ENCODE measurements at places on chromosomes 12 and 14.

- ATAC-seq = no peak
Observed at GRCh38 chr12:49539406-49540228, 787 bp downstream of the KCNH3 start.

GRCh38 chr12:31527083-31527482 is 63.9 kb downstream of the DENND5B start:
- no peak for ATAC-seq

DNA sequence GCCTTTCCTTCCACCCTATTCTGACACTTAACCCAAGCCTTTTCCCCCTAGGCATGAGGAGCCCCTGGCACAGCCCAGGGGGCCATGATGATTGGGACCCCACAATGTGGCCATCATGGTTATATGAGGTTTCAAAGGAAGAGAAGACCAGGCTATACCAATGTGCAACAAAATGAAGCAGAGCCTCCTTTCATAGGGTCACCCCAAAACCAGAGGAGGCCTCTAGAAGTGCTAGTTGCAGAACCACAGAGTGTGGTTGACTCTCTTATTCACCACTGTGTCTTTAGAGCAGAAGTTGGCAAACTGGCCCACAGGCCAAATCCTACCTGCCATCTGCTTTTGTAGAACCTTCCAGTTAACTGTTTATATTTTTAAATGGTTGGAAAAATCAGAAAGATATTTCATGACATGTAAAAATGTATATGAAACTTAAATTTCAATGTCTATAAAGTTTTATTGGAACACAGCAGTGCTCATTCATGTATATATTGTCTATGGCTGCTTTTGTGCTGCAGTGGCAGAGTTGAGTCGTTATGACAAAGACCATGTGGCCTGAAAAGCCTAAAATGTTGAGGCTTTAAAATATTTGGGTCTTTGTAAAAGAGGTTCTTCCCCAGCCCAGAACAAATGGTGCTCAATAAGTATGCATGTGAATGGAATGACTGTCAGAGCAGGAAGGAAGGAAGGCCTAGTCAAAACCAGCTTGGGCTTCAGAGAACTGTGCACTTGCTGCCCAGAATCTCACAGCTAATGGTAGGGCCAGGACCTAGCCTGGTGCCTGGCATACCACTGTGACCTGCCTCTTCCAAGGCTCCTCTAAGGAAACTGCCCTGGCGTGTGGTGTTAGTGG is 49.2 kb downstream of the SUSD6 start:
- peak; percentile 65 for ATAC-seq

DNA sequence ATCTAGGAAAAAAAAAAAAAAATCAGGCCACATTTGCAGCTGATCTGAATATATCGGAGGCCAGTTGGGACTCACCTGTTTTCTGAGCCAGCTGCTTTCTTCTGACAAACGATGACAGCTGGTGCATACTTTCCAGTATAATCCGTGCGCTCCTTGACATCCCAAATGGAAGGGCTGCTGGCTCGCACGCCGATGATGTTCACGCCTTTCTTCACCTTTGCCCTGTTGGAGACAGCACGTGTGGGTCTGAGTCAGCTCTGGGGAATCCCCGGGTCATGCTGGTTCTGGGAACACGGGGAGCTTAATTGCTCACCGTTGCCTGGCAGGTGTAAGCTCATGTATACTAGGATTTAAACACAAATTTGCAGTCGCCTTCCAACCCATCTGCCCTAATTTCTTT is 372.8 kb downstream of the TMEM132D start:
- no peak for ATAC-seq

DNA sequence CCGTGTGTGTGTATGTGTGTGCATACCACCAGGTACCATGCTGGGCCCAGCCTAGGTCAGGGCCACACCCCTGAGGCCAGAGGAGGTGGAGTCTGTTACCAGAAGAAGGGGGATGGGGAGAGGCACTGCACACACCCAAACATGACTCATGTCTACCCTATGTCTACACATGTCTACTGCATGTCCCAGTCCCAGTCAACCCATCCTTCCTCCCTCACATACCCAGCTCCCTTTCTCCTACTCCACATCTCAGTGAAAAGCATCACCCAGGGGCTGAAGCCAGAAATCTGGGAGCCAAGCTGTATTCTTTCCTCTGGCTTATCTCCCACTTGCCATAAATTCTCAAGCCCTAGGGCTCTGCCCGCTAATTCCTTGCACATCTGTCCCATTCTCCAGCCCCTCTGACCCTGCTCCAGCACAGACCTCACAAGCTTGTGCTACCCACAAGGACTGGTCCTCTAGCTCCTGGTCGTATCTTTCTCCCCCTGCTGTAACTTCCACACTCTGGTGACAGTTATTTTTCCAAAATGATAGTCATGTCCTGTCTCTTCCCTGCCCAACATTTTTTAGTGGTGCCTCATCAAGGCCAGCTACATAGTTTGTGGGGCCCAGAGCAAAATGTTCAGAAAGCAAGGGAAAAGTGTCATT is 18.0 kb upstream of the APPL2 start:
- ATAC-seq = peak; percentile 53

- no peak for ATAC-seq
Observed at GRCh38 chr14:50864946-50865345, 6.9 kb upstream of the ABHD12B start.

DNA sequence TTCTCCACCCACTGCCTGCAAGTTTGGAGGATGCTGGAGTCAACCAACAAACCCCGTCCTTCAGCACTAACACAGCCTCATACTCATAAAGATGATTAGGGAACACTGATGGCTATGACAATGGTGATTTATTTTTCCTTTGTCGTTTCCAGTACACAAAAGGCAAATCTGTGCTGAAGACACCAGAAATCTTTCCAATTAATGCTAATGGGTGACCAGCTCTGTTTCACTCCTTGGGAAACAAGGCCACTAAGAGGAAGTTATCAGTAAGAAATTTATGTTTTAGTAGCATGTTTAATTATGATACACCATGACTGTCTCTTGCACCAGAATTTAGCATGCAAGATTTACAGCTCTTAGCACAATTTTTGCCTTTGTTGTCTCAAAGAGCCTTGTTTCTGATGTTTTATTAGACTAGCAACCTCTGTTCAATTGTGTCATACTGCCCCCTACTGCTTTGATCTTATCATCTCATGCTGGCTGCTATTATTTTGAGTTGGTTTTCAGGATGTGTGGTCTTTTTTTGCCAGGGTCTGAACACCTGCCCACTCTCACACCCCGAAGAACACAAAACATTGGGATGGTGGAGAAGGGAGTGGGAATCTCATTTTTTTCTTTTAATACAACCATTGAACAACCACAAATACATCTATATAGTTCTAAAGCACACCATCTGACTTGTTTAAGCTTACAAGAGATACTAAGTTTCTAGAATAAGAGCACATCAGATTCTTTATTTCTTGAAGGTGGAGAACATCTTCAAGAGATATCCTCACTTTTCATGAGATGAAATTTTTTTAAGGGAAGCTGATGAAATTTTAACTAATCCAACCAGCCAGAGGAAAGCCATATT is 160.9 kb downstream of the SPTSSA start:
- ATAC-seq = peak; percentile 49

DNA sequence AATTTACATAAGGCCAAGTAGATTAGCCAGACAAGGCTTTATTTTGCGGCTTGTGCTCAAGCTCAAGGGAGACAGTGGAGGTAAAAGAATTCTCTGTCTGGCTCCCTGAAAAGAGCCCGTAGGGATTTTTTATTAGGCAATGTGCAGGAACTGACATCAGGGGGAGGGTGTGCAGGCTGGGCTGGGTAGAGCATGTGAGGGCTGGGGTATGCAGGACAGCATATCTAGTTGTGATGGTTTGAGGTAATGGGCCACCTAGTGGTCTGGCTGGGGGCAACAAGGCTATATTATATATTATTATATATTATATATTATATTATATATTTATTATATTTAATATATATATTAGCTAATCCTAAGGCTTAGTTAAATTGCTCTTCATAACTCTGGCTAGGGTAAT is 102.1 kb downstream of the TMEM117 start:
- ATAC-seq = no peak

GRCh38 chr12:91064640-91065039 is 6.8 kb upstream of the KERA start:
- ATAC-seq = no peak

DNA sequence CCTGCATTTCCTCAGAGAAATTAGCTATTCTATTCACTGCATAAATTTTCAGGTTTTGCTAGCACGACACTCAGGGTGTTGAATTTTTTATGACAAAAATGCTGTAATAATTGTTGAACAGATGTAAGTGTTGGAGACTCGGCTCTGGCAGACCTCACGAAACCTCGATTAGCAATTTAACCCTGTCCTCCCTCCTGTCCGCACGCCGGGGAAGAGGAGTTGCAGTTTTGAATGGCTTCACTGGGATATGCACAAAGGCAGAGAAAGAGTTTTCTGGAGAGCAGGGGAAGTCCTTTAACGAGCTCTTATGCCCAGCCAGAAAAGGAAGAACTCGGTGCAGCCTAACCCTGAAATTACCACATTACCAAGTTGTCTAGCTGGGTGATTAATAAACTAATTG is 661.1 kb downstream of the VRK1 start:
- no peak for ATAC-seq

GRCh38 chr14:75989134-75989533 is 3.6 kb downstream of the IFT43 start:
- no peak for ATAC-seq

- ATAC-seq = no peak
Observed at GRCh38 chr12:42104784-42105183, 39.9 kb downstream of the GXYLT1 start.
